Bronchial epithelial cell (primary cell): ENCODE measurements at places on chromosomes 4 and X. TPM values are rescaled to one million over a fixed set of nuclear protein-coding genes. Genes with fewer than 3 reads are reported as not detected.

Gene WDFY3
- 33.2 and 50.4 TPM in 2 replicates for total RNA-seq

Gene MAGEA2
- total RNA-seq = not detected in 2 replicates

Gene HGFAC
- not detected in 2 replicates for total RNA-seq

Gene DCAF4L1
- total RNA-seq = 0.26 and 0.90 TPM in 2 replicates
